ENCODE measurements at places on chromosomes 11 and 22.

DNA sequence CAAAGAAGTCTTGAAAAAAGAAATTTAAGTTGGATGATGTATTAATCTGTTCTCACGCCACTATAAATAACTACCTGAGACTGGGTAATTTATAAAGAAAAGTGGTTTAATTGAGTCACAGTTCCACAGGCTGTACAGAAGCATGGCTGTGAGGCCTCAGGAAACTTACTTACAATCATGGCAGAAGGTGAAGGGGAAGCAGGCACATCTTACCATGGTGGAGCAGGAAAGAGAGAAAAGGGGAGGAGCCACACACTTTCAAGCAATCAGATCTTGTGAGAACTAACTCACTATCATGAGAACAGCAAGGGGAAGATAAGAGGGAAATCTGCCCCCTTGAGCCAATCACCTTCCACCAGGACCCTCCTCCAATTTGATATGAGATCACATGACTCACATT lies 65.7 kb upstream of the AMOTL1 start:
- DNase-seq = no peak

- DNase-seq = no peak
These were observed 24.8 kb downstream of the PAK1 start for GRCh38 chr11:77449060-77449521.

DNA sequence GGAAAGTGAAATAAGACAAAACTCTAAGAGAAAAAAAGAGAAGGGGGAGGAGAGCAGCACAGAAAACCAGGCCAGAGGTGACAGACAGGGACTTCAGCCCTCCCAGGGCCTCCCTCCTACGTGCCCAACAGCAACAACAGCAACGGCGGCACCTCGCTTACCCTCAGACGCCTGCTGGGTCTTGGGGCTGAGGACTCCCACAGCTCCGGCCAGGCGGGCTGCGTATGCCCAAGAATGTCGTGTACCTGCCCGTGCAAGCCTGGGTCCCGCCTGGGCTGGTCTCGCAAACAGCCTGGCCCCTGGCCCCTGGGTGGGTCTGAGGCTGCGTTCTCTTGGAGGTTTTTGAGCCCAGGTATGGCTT lies 30.5 kb downstream of the ARAP1 start:
- DNase-seq = no peak

- no peak for DNase-seq
These were observed 15.4 kb downstream of the PRR14L start for GRCh38 chr22:31734512-31734911.

- DNase-seq = no peak
These were observed 128.7 kb upstream of the C11orf58 start for GRCh38 chr11:16609769-16610168.

DNA sequence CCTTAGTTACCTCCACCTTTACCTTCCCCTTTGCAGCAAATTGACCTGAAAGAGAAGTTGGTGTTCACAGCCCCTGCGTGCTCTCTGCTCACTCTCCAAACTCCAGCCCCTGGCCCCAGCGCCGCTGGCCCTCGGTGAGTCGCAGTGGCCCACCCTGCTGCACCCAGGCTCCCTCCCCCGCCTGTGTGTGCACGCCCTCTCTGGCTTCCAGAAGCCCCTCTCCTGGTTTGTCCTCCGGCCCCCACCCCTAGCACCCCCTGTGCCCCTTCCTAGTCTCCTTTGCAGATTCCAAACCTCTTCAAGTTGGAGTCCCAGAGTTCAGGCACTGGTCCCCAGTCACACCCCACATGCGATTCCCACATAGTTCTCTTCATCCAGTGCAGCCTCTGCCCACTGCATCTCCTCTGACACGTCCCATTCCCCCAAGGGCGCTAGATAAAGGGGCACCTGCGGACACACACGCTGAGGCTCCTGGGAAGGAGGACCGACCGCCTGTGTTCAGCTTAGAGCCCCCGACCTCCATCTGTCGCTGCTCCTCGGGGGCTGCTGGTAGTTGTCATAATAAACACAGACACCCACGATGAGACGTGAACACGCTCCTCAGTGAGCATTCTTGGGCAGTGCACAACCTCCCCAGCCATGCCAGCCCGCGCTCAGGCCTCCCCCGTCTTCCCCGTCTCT lies 1.5 kb upstream of the PHRF1 start:
- no peak for DNase-seq

GRCh38 chr11:59706518-59707285 lies 6.9 kb downstream of the OR10V1 start:
- no peak for DNase-seq

DNA sequence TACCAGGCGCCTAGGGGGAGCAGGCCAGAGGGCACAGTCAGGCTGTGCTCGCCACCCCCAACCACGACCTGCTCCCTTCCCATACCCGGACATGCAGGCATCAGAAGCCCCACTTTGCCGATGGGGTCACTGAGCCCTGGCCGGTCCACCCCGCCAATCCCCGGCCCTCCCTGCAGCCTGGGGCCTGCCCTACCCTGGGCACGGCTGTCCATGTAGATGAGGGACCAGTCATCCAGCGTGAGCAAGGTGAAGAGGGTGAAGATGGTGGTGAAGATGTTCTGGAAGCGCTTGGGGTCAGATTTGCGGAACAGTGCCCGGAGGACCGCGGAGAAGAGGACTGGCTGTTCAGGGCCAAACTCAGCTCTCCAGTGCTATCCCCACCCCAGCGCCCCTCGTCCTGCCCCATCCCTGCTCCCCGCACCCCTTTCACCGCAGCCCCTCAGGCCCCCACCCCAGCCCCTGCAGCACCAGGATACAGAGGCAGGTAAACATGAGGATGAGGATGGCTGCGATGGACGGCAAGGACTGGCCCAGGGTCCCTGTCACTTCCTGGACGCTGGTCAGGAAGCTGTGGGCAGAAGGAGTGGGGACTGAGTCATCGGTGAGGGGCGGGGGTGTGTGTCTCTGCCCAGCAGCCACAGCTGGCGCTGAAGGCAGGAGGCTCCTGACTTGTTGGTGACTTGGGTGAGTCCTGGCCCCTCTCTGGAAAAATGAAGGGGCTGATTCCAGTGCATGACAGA lies 5.5 kb downstream of the CATSPER1 start:
- no peak for DNase-seq

DNA sequence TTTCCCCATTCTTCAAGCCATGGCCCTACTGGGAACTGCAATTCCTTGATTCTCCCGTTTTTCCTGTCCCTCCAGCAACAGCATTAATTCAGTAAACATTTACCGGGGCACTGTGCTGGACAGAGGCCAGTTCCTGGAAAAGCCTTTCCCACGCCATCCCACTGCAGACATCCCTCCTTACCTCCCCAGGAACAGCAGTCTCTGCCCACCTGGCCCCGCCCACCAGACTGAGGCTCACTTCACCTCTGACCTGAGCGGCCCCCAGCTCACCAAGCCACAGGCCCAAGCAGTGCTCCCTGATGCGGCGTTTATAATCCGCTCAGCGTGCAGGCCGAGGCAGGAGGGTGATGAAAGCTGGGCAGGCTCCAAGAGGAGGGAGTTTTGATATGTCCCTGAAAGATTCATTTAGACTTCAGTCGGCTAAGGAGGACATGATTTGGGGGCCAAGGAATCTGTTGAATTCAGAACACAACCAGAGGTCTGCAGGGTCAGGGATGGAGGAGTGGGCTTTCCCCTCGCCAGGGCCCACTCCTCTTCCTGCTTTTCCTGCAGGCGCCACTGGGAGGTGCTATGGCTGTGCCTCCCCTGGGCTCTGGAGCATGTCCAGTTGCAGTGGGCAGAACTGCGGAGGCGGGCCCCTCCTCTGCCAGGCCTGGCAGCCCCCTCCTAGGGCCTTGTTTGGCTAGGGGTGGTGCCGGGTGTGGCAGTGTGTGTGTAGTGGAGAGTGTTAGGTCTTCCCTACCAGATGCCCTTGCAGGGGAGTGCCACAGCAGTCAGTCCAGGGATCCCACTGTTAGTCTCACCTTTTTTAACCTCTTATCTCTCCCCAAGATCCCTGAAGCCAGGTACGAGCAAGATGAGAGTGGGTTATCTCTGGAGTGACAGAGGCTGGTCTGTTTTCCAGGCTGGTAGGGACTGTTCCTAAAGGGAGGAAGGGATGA lies 1.4 kb upstream of the TAGLN start:
- no peak for DNase-seq

DNA sequence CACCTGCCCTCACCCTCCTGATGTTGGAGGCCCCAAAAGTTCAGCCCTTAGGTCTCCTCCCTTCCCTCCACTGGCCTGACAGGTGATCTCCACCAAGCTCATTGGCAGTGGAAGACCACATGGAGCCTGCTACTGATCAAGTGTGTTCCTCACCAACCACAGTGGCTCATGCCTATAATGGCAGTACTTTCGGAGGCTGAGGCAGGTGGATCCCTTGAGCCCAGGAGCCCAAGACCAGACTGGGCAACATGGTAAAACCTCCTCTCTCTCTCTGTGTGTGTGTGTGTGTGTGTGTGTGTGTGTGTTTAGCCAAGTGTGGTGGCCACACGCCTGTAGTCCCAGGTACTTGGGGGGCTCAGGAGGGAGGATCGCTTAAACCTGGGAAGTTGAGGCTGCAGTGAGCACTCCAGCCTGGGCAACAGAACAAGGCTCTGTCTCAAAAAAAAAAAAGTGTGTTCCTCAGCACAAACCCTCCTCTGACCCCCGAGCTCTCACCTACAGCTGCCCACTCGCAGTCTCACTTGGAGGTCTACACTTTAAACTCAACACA lies 4.3 kb upstream of the YPEL1 start:
- DNase-seq = no peak

- no peak for DNase-seq
These were observed 47.8 kb downstream of the ARHGAP42 start for GRCh38 chr11:100734743-100735527.

- DNase-seq = no peak
These were observed 547.0 kb downstream of the TBC1D22A start for GRCh38 chr22:47309476-47309875.

- no peak for DNase-seq
These were observed 877.3 kb downstream of the BRD1 start for GRCh38 chr22:48950151-48950915.

- DNase-seq = no peak
These were observed 348.6 kb downstream of the MN1 start for GRCh38 chr22:27452922-27453321.

DNA sequence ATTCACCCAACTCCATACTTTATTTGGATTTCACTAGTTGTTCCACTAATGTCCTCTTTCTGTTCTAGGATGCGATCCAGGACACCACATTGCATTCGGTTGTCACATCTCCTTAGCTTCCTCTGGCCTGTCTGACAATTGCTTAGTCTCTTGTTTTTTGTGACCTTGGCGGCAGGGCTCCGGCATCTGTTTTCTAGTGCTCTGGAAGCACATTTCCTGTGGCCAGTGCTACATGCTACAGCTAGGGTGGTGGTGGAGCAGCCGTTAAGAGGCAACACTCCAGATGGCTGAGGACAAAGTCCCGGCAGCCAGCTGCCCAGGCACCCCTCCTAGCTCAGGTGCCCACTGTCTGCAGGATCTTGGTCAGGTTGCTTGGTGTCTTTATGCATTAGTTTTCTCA lies 6.8 kb downstream of the STX3 start:
- DNase-seq = no peak

DNA sequence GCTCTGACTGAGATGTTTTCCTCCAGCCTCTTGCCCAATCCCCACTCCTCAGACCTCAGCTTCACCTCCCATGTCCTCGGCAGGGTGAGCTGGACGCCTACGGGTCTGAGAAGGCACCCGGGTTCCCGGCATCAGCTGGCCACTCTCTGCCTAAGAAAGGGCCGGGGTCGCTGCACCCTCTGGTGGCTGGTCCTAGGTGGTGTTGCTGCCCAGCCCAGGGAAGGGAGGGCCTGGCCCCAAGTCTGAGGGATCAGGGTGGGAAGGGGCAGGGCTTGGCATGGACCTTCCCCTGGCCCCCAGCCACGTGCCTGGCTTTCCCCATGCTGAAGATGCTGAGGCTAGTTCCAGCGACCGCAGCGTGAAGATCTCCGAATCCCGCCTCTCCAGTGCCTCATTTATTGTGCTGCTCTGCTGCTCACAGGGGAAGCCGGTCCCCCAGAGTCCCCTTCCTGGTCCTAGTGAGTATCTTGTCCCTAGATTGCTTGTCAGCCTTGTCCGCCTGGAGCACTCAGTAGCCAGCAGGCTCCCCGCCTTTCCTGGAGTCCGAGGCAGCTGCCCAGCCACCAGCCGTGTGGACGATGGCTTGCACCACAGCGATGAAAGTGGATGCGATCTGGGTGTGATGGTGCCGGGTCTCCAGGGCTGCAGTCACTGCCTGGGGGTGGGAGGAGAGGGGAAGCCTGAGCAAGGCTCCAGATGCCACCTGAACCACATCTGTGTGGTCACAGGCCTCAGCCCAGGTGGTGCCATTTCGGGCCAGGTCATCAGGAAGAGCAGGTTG lies 2.9 kb upstream of the GGT5 start:
- DNase-seq = peak; percentile 45

DNA sequence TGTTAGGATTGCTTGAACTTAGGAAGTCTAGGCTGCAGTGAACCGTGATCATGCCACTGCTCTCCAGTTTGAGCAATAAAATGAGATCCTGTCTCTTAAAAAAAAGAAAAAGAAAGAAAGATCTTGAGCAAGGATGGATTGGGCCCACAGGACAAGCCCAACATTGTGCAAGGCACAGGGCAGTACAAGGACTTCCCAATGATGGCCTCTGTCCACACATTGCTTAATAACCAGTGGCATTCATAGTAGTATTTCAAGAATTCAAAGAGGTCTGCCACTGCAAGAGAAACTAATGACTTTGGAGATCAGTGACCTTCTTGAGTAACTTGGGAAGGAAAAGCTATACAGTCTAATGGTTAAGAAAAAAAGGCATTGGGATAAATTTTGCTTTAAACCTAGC lies 44.6 kb downstream of the SEZ6L start:
- no peak for DNase-seq

DNA sequence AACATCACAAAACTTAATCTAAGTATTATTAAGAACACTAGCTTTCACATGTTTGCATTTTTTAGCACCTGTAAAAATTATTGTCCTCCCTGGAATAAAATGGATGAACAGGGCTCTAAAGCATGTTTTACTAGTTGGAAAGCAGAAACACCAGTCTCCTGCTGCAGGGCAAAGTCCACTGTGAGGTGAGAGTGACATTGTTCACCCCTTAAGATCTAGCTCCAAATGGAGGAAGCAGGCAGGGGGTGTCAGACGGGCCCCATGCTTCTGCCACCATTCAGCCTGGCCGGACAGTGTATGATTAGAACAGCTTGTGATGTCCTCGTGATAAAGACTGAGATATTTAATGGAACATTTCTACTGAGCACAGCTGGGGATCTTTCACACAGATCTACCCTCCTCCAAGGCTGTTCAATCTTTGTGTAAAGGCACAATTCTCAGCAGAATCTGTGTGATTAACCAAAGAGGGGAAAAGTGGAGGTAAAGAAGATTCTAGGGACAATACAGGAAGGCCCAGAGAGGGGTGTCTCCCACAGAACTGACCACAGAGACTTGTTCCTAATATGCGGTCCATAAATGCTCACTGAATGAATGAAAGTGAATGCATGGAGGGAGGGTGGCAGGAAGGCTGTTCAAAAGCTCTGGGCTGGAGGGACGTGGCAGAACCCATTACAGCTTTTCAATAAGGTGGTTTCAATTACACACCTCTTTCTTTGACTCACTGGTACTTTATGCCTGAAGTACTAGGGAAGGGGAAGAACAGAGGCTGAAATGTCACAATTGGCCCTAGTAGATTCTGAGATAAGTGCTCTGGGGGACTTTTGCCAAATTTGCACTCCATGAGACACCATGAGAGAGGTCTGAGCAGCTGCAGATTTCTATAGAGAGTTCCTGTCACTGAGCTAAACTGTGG lies 239.1 kb upstream of the ARHGAP20 start:
- DNase-seq = peak; percentile 73

- peak; percentile 76 for DNase-seq
These were observed 29.9 kb upstream of the MALAT1 start for GRCh38 chr11:65468874-65469333.
